IMR-90 (cell line): ENCODE measurements at places on chromosomes 5 and 9. TPM values are rescaled to one million over a fixed set of nuclear protein-coding genes. Genes with fewer than 3 reads are reported as not detected.
A peak's percentile ranks its signal among the peaks of the same experiment; 100 is the strongest.

GRCh38 chr9:4465910-4466309 is 24.4 kb upstream of the SLC1A1 start:
- H3K4me3 ChIP-seq: no peak overlapping the region
- no peaks in the 10 kb centered on the region for H3K4me1 ChIP-seq
- DNase-seq: no peak
- no peaks in the 10 kb centered on the region for H3K36me3 ChIP-seq

- DNase-seq: peak; percentile 38
- H3K36me3 ChIP-seq: no peaks in the 10 kb centered on the region
- H3K27me3 ChIP-seq: peaks cover 56% of the 10 kb centered on the region
- no peak overlapping the region for H3K4me3 ChIP-seq
- H3K27ac ChIP-seq: no peak overlapping the region
Measured at GRCh38 chr5:176870110-176870591, 29.0 kb downstream of the HK3 start.

DNA sequence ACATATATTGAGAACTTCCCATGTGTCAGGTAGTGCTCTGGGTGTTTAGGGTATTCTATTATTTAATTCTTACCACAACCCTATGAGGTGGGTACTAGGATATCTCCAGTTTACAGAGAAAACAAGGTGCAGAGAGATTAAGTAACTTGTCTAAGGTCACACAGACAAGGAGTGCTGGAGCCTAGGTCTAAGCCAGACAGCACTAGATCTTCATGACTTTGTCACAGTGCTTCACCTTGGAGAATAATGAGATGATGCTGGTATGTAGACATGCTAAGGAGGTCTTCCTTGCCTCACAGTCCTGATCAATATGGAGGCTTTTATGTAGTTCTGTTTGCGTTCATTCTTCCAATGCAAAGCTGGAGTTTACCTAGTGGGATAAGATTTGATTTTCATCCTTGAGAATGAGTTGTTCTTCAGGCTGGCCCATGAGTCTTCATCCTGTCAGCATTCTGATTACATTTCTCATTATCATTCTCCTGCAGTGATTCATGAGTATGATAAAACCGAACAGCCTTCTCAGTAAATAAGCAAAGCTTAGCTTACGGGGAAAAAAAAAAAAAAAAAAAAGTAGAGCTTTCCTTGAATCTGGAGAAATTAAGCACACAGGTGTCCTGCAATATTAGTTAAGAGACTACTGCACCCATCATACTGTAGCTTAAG is 176.3 kb downstream of the C9orf152 start:
- peak overlapping the region; percentile 64 for H3K27ac ChIP-seq
- H3K27me3 ChIP-seq: no peaks in the 10 kb centered on the region
- peaks cover 20% of the 10 kb centered on the region for H3K4me1 ChIP-seq
- peak; percentile 92 for DNase-seq
- no peaks in the 10 kb centered on the region for H3K36me3 ChIP-seq

- H3K4me1 ChIP-seq: peaks cover 33% of the 10 kb centered on the region
- H3K27ac ChIP-seq: no peak overlapping the region; the same call in 1 of the 2 replicates
- no peak for DNase-seq
- H3K27me3 ChIP-seq: peaks cover 2% of the 10 kb centered on the region; the same call in 1 of the 2 replicates
Measured at GRCh38 chr9:134212809-134213507, 48.6 kb upstream of the RNU6ATAC start.

- peaks cover 2% of the 10 kb centered on the region; the same call in 1 of the 2 replicates for H3K4me1 ChIP-seq
- H3K27ac ChIP-seq: peak overlapping the region; percentile 84
- H3K4me3 ChIP-seq: peak overlapping the region; percentile 97
- DNase-seq: peak; percentile 91
- H3K27me3 ChIP-seq: no peaks in the 10 kb centered on the region
- H3K36me3 ChIP-seq: no peaks in the 10 kb centered on the region
Measured at GRCh38 chr9:78031893-78032729, 500 bp upstream of the GNAQ start.

DNA sequence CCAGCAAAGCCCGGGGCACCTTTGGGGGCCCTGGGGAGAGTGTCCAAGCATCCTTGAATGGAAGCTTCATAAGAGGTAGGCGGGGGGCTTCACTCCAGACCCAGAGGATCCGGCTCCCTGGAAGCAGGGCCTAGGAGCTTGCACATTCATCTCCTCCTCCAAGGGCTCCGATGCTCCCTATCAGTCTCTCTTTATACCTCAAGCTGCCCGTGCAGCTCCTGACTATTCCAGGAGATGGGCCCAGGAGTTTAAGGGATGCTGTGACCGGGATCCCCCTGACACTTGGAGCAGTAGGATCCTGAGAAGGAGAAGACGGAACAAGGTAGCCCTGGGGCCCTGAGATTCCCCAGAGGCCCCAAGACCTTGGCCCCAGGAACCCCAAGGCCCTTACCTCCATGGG is 25.9 kb downstream of the CSF1R start:
- no peak for DNase-seq
- peaks cover 22% of the 10 kb centered on the region for H3K4me1 ChIP-seq
- no peaks in the 10 kb centered on the region for H3K27me3 ChIP-seq
- no peak overlapping the region for H3K4me3 ChIP-seq

- no peaks in the 10 kb centered on the region for H3K27me3 ChIP-seq
- peak; percentile 95 for DNase-seq
- H3K4me3 ChIP-seq: no peak overlapping the region
- H3K4me1 ChIP-seq: peaks cover 6% of the 10 kb centered on the region
Measured at GRCh38 chr5:35919191-35919590, 19.2 kb downstream of the CAPSL start.

DNA sequence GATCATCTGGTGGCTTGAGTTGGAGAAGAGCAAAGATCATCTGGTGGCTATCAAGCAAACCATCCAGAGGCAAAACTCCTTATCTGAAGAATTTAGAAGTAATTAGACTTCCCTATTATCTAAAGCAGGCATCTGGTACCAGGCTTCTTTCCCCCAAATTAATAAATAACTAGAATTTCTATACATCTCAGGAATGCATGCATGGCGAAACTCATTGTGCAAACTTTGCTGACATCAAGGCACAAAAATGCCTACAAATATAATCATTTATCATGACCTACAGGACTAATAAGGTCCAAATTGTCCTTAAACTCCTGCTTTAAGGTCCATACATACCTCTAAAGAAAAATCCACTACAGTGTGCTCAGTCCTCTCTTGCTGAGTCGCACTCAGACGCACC is 6.0 kb downstream of the OR13D1 start:
- no peaks in the 10 kb centered on the region for H3K36me3 ChIP-seq
- no peaks in the 10 kb centered on the region for H3K27me3 ChIP-seq
- H3K27ac ChIP-seq: no peak overlapping the region

GRCh38 chr5:62731022-62731421 is 152.4 kb downstream of the LRRC70 start:
- H3K27me3 ChIP-seq: no peaks in the 10 kb centered on the region
- no peak for DNase-seq
- no peak overlapping the region for H3K4me3 ChIP-seq
- H3K27ac ChIP-seq: no peak overlapping the region

DNA sequence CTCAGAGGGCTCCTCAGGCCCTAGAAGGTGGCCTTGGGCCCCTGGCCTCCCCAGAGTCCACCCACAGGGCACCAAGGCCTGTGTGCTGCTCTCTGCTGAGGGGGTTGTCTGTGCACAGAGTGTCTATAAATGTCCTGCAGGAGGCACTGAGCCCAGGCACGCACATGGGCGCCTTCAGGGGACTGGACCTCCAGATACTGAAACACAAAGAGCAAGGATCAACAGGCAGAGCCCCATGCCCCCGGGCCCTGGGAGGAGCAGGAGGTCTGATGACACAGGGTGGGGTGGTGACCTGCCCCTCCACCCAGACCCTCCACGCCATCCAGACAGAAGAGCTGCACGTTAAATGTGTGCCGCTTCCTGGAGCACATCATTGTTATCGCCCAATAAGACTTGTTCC is 64.6 kb upstream of the SIMC1 start:
- no peaks in the 10 kb centered on the region; the same call in 1 of the 2 replicates for H3K27me3 ChIP-seq
- no peaks in the 10 kb centered on the region for H3K36me3 ChIP-seq
- no peak overlapping the region for H3K27ac ChIP-seq
- H3K4me1 ChIP-seq: no peaks in the 10 kb centered on the region
- no peak overlapping the region for H3K4me3 ChIP-seq

DNA sequence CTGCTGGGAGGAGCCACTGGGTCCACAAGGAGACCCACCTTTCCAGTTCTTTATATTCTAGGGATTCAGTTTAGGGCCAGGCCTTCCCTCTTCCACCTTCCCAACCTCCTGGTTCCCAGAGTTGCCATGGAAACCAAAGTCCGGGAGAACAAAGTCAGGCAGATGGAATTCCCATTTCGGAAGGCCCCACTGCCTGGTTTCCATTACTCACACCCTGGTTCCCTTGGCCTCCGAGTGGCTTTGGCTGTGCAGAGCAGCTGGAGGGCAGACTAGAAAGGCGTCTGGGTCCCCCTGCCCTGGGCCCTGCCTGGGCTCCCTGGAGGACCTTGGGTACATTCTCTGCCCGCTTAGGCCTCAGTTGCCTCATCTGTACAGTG is 136.1 kb downstream of the RGS3 start:
- H3K27ac ChIP-seq: peak overlapping the region; percentile 25
- H3K4me3 ChIP-seq: no peak overlapping the region
- H3K36me3 ChIP-seq: peaks cover 26% of the 10 kb centered on the region
- DNase-seq: peak; percentile 93
- peaks cover 55% of the 10 kb centered on the region for H3K4me1 ChIP-seq

DNA sequence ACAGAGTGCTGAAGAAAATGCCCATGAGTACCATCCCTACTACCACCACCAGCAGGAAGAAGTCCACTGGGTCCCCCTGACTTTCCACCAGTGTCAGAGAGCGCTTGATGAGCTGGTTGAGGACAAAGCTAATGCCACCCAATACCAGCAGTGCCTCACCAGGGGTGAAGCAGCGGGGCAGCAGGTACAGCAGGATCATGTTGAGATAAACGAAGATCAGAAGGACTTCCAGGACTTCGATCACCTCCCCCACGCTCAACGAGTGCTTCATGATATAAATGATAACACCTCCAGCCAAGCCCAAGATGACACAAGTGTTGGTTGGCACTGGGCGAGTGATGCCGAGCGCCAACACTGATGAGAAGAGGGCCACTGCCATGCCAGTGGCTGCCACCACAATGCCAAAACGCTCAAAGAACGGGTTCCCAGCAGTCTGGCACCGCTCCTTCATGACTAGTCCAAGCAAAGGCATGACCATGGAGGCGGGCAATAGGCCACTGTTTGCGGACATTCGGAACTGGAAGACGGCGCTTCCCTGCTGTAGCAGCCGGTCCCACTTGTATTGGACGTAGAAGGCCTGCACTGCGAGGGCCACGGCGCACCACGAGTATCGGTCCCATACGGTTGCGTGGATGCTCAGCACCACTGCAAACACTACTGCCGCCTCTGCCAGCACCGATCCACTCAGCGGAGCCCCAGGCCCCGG is 679 bp downstream of the DOLK start:
- peaks cover 10% of the 10 kb centered on the region for H3K36me3 ChIP-seq
- peak overlapping the region; percentile 94 for H3K4me3 ChIP-seq
- H3K27ac ChIP-seq: peak overlapping the region; percentile 84
- H3K27me3 ChIP-seq: no peaks in the 10 kb centered on the region

- H3K27me3 ChIP-seq: no peaks in the 10 kb centered on the region
- no peak for DNase-seq
- H3K27ac ChIP-seq: no peak overlapping the region
- H3K36me3 ChIP-seq: no peaks in the 10 kb centered on the region
Measured at GRCh38 chr5:58825441-58825840, 242.6 kb downstream of the RAB3C start.

GRCh38 chr5:35274839-35275509 is 44.7 kb upstream of the PRLR start:
- H3K27ac ChIP-seq: no peak overlapping the region
- no peak overlapping the region for H3K4me3 ChIP-seq
- H3K27me3 ChIP-seq: no peaks in the 10 kb centered on the region
- H3K36me3 ChIP-seq: no peaks in the 10 kb centered on the region

DNA sequence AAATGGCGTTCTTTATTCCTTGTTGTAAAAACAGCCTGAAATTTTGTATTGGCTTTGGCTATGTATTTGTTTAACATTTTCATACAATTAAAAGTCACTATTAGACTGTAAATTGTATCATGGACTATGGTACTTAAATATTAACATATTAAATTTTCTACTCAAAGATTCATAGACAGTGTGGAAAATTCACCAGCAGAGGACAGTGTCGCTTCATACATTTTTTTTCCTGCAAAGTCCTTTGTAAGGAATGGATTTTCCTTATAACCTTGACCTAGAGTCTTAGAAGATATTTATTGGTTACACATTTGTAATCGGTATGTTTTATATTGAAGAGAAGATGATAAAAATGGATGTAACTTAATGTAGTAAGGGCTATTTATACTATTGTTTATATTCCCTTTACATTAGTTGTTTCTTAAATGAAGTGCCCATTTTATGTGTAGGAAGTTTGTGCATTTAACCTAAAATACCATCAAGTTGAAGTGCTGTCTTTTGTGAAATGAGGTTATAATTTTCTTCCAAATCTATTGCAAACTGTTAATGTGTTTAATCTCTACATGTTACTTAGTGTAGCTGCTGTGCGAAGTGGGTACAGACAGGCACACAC is 150.1 kb downstream of the KDM4C start:
- DNase-seq: peak; percentile 55
- H3K4me3 ChIP-seq: no peak overlapping the region
- no peaks in the 10 kb centered on the region for H3K4me1 ChIP-seq
- H3K27ac ChIP-seq: no peak overlapping the region

DNA sequence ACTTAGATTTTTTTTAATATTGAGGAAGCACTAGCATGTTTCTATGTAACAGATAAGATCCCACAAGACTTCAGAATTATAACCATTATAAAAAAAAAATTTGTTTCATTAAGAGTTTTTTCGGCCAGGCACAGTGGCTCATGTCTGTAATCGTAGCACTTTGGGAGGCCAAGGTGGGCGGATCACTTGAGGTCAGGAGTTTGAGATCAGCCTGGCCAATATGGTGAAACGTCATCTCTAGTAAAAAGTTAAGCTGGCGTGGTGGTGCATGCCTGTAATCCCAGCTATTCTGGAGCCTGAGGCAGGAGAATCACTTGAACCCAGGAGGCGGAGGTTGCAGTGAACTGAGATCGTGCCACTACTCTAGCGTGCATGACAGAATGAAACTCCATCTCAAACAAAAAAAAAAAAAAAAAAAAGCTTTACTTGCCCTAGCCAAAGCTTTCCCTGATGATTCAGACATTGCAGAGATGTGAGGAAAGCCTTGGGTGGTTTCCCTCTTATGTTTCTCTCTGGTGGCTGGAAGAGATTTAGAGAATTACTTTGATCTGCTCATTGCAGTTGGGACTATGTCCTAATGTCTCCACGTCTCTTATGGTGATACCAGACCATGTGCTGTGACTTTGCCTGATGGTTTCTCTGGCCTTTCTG is 65.4 kb downstream of the EGFLAM start:
- peaks cover 2% of the 10 kb centered on the region; the same call in 1 of the 2 replicates for H3K27me3 ChIP-seq
- H3K27ac ChIP-seq: no peak overlapping the region
- peak; percentile 35 for DNase-seq
- no peak overlapping the region for H3K4me3 ChIP-seq
- no peaks in the 10 kb centered on the region for H3K4me1 ChIP-seq

- H3K27ac ChIP-seq: no peak overlapping the region
- H3K27me3 ChIP-seq: peaks cover 70% of the 10 kb centered on the region
- no peak for DNase-seq
Measured at GRCh38 chr9:124454296-124454695, 4.0 kb downstream of the ADGRD2 start.

The RPL35 gene
- 881 and 1,151 TPM in 2 replicates for total RNA-seq

The DMRT3 gene
- total RNA-seq: not detected in 2 replicates

The HNRNPAB gene
- 32.1 and 54.4 TPM in 2 replicates for total RNA-seq

The BAAT gene
- under 0.01 TPM in 1 of 2 replicates, not detected in the other for total RNA-seq

The CSF1R gene
- under 0.01 and 0.36 TPM in 2 replicates for total RNA-seq

The SH3TC2 gene
- total RNA-seq: 7.8 and 7.9 TPM in 2 replicates

The PKN3 gene
- 1.6 and 1.7 TPM in 2 replicates for total RNA-seq

The GHR gene
- 1.1 TPM in 2 replicates for total RNA-seq

The EIF4E1B gene
- total RNA-seq: not detected in 2 replicates

The HTR1A gene
- total RNA-seq: not detected in 2 replicates

The SGCD gene
- total RNA-seq: 10.6 TPM in 2 replicates

The TLR4 gene
- under 0.01 TPM in 2 replicates for total RNA-seq

The DNLZ gene
- 2.0 and 6.1 TPM in 2 replicates for total RNA-seq

The VLDLR gene
- total RNA-seq: 8.3 and 9.0 TPM in 2 replicates
